Karpas-422 (cell line): ENCODE measurements at places on chromosomes 6 and 20. TPM values are rescaled to one million over a fixed set of nuclear protein-coding genes. Genes with fewer than 3 reads are reported as not detected.

DNA sequence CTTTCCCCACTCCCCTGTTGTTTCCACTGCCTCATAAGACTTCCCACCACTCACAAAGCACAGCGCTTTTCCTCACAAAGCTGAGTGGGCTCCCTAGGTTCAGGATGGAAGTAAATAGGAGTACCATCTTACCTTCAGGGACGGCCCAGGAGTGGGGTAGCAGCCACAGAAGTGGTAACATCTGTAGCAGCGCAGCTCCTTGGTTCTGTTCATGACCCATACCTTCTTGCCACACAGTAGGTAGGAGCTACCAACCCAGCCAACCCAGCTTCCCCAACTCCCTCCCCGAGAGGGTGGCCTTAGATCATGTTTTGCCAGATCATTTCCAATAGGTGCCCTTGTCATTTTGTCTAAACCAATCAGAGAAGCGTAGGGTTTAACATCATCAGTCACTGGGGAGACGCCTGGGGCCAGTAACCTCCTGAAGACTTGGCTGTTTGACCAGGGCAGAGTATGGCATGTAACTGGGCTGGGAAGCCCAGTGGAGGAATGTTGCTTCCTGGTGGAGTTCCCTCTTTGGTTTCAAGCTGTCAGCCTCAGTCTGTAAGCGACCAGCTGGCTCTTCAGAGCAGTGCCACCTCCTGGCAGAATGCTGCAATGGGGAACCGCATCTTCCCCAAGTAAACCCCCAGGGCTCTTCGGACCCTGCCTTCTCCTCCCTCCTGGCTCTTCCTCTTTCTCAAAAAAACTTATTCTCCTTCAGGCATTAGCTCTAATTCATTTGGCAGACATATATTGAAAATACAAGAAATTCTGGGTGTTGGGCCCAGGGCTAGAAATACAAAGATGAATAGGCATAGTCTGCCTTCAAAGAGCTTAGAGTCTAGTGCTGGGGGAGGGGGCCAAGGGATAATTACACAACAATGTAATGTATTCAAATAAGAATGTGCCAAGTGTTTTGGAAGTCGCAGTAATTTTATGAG lies at the start of gene HLA-DMA:
Gene HLA-DMA (minus strand): TSS at position 281 of the 923 bp plus-strand sequence. CDS start 61 bp downstream, at position 220.
- DNase-seq, result peak; percentile 98

DNA sequence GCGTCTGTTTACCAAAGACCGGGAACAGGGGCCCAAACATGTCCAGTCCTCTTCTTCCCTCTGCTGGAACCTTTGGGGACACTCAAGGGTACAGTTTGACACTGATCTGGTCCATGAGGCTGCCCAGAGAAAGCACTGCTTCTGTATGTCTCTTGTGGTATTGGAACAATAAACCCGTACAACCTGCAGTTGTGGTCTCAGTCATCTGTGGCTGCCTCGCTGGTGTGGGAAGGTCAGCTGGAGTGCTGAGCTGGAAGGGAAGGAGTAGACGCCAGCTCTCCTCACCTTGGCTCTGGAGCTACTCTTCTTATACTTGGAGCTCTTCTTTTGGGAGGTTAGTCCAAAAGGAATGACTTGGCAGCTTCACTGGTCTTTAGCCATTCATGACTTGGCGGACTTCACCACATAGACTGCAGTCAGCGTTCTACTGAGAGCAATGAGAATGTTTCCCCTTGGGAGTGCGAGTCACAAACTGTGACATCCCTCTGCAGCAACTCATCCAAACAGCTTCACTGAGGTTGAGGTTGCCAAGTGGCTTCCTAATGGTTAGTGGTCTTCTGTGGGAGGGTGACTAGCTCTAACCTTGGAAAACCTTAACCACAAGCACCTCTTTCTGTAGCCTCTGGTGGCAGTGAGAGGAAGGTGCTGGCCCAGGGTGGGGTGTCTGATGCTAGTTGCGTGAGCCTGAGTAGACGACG lies 81.2 kb downstream of the ASXL1 start:
- DNase-seq, result no peak

- DNase-seq, result peak; percentile 89
Observed at GRCh38 chr20:63739130-63740069, at the start of gene SLC2A4RG. TSS of gene SLC2A4RG (plus strand) at chr20:63739776. CDS start at chr20:63739913, 137 bp downstream.

- no peak for DNase-seq
Observed at GRCh38 chr6:121430514-121431460, 4.7 kb upstream of the GJA1 start.

GRCh38 chr6:103504501-103505154 lies 1355.1 kb downstream of the HACE1 start:
- DNase-seq, result no peak

GRCh38 chr6:166032366-166033200 lies 135.1 kb downstream of the TBXT start:
- no peak for DNase-seq

DNA sequence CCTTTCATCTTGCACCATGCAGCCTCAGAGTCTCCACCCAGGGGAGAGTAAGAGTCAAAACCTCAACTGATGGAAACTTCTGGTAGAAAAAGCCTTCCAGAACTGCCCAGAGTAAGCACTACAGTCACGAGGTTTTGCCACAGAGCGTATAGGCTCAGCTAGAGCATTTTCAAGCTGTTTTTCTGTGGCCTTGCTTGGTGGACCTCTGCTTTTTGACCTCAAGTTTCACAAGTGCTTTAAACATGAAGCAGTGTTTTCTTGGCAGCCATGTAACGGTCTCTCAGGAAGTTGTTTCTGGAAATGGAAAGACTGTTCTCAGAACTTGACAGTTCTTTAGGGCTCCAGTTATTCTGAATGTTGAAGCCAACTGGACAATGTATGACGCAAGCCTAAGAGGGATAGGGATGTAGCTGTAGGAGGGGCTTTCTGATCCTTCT lies 146.5 kb downstream of the ZDHHC14 start:
- no peak for DNase-seq

DNA sequence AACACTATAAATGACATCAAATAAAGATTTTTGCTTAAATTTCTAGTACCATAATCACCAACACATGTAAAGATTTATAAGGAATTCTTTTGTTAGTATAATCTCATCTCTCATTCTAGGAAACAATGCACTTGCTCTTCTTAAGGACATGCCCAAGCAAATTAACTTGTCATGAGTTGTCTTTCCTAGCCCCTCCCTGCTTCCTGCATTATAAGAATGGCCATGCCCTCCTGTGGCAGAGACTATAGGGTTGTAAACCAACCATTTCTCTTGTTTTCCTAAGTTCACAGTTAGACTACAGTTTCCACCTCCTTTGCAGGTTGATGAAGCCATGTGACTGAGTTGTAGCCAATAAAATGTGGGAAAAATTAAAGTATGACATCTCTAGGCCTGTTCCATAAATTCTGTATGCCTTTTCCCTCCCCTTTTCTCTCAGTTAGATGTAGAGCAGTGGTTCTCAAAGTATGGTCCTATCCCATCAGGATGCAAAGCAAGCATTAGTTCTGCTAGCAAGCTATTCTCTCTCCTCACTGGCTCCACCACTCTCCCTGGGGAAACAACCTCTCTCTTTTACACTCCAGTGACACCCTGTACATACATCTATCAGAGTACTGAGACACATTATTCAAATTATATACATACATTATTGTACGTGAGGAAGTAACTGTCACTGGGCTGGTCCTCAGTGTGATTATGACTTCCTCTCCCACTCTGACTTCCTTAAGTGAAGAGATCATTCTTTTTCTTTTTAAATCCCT lies 295.0 kb downstream of the PKHD1 start:
- DNase-seq, result peak; percentile 93

GRCh38 chr6:45970326-45970725 lies 45.3 kb downstream of the CLIC5 start:
- no peak for DNase-seq

DNA sequence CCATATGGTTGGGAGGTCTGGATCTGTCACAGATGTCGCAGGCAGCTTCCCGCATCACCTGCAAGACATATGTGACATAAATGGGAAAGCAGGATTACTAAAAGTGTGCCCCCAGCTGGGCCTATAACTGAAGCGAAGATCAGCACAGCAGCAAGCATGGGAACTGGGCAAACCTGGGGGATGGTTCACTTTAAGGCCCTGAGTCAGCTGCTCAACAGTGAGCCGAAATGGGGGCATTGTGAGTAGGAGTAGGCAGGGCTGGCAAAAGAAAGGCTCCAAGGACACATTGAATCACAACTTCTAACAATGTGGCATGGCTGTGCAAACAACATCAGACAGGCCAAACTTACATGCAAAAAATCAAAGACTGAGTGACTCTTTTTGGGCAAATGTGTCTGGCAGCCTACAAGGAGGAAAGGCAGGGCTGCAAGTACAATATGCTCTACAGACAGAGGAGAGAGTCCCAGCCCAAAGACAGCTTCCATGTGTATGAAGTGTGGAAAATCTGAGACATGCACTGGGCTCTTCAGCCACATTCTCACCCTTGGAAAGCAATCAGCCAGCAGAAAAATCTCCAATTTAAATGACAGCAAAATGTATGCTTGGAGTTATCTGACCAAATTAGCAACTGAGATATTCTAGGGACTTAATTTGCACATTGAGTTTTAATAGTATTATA lies 531.0 kb upstream of the MMS22L start:
- DNase-seq, result no peak

DNA sequence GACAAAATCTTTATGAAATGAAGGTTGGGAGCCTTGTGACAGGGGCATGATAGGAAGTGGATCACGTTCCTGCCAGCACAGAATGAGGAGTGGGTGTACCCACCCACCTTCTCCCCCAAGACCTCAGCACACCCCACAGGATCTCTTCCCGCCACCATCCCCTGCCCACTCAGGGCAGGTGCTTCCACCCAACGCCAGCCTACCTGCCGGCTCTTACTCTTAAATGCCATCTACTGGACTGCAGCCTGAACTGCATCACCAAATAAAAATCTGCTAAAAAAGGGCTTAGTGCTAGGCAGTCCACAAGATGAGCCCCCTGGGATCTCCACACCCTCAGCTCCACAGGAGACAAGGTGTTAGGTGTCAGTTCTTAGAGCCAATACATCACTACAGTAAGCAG lies 20.6 kb downstream of the DTNBP1 start:
- peak; percentile 78 for DNase-seq

GRCh38 chr6:167779993-167780655 lies 46.6 kb upstream of the AFDN start:
- no peak for DNase-seq

GRCh38 chr6:2971420-2972218 lies at the start of gene SERPINB6:
TSS of gene SERPINB6 (minus strand) at chr6:2971567. CDS start at chr6:2959332, 12,235 bp downstream.
- DNase-seq, result no peak

CLPSL2 gene
- not detected in 2 replicates for total RNA-seq

AIF1 gene
- total RNA-seq, result 0.76 TPM in 1 of 2 replicates, not detected in the other

TBXT gene
- 11.3 and 12.2 TPM in 2 replicates for total RNA-seq

RAET1L gene
- not detected in 2 replicates for total RNA-seq

TCF21 gene
- not detected in 2 replicates for total RNA-seq
